Brain pericyte (primary cell): ENCODE measurements at places on chromosomes 11 and 22.

- no peak for DNase-seq
These were observed 50.5 kb upstream of the PARVG start for GRCh38 chr22:44130076-44130711.

DNA sequence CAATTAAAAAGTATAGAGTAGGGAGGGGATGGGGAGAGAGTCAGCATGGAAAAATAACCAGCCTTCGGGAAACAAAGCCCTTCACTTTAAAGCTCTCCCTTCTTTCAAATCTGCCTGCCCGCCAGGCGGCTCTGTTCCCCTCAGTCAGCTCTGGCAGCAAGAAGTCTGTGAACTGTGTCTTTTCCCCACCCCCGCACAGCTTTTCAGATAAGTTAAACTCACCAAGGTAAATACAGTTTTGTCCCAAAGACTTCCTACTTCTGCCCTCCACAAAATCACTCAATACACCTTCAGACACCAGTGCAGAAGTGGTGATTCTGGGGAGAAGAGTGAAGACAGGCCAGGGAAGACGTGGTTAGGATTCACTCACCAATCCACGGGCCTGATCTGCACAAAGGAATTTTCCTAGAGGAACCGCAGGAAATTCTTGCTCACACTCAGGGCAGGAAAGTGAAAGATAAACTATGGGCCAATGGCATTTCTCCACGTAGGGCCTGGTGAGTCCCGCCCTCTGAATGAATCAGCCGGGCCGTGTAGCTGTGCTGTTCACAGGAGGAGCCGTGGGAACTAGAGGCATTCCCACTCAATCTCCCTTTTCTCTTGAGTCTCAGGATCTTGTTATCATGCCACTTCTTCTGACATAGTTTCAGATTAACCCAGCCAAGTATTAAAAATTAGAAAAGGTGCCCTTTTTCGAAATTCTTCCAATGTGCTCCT lies at the start of gene TRIM5:
TRIM5 (minus strand) TSS at position 429 of the 717 bp plus-strand sequence. CDS start 4,897 bp downstream, outside the sequence.
- peak; percentile 87 for DNase-seq

DNA sequence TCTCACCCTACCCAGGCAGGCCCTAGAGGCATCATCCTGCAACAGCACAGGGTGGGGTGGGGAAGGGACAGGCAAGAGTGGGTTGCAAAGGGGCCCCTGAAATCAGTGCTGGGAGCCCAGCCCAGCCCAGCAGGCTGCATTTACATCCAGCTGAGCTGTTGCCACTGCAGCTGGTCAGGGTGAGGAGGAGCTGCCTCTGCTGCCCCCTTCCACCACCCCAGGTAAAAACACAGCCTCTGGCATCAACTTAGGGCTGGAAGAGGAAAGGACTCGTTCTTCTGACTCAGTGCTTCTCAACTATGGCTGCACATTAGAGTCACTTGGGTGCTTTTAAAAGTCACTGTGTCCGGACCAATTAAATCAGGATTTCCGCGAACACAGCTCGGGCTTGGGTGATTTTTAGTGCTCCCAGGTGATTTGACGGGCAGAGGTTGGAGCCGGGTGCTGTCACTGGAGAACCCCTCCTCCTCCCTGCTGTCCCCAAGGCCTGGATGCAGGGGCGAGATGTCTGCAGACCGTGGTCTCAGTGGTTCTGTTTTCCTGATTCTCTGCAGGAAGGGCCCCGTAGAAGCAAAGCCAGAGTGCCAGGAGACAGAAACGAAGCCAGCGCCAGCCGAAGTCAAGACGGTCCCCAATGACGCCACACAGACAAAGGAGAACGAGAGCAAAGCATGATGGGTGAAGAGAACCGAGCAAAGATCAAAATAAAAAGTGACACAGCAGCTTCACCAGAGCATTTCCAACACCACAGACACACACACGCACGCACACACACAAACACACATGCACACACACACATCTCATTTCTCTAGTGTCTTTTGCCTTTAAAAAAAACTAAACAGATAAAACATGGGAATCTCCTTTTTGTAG lies 39.4 kb upstream of the TTC12 start:
- DNase-seq = no peak

GRCh38 chr22:29044657-29045176 lies 16.9 kb downstream of the C22orf31 start:
- no peak for DNase-seq

GRCh38 chr11:33944693-33945424 lies 53.0 kb upstream of the LMO2 start:
- no peak for DNase-seq

GRCh38 chr11:94737171-94737611 lies 31.0 kb upstream of the AMOTL1 start:
- no peak for DNase-seq

DNA sequence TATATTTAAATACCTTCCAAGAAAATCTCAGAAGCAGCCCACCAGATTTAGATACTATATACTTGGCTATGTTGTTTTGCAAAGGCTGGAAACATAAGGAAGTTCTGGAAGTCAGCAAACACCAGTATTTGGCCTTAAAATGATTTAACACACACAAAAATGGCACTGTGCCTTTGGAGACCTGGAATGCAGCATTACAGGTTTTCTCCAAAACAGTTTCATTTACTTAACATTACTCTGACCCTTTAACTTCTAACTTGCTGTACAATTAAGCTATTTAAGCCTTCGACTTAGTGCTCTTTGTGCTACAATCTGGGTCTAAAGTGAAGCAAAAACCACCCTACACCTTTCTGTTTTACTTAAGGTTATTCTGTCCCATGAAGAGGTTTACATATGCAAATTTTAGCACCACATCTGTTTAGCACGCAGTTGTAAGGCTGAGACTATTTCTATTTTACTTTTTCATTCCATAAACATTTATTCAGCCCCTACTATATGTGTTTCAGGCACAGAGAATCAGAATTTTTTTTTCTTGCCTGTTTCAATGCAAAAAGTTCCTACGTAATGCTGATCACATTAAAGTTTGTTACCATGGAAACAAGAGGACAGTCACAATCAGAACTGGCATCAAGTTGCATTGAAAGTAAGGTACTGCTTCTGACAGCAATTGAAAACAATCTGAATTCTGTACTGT lies 70.3 kb downstream of the MAML2 start:
- no peak for DNase-seq

GRCh38 chr11:117693344-117693743 lies 103.7 kb downstream of the DSCAML1 start:
- DNase-seq = no peak

GRCh38 chr11:123308077-123308476 lies 113.0 kb upstream of the CLMP start:
- no peak for DNase-seq

DNA sequence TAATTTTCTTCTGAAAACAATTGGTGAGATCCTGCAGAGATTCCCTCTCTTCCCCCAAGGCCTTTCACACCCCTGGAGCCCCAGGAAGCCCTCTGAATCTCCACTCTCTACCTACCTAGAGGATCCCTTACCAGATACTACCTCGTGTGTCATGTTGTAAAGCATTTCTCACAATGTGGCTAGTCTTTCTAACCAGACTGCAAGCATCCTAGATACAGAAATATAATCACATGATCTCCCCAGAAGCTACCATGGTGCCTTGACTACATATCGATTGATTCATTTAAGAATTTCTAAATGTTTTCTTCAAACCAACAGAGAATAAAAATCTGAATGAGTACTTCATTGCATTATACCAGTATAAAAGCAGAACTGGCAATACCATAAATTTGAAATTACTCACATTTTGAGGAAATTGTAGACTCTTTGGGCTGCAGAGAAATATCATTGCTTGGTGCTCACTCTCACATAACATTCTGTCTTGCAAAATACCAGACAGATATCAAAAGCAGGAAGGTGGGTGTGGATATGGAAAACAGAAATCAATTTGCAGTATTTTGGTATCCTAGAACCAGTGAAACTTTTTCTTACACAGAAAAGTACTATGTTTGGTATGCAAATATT lies 113.5 kb downstream of the MAML2 start:
- no peak for DNase-seq

GRCh38 chr11:21428796-21429195 lies 759.4 kb downstream of the NELL1 start:
- DNase-seq = no peak

GRCh38 chr11:84316866-84317555 lies 1030.8 kb upstream of the CCDC90B start:
- DNase-seq = no peak

- DNase-seq = no peak
These were observed 13.4 kb downstream of the PITPNB start for GRCh38 chr22:27905653-27906052.

GRCh38 chr11:40444151-40444550 lies 1015.3 kb downstream of the LRRC4C start:
- DNase-seq = no peak

DNA sequence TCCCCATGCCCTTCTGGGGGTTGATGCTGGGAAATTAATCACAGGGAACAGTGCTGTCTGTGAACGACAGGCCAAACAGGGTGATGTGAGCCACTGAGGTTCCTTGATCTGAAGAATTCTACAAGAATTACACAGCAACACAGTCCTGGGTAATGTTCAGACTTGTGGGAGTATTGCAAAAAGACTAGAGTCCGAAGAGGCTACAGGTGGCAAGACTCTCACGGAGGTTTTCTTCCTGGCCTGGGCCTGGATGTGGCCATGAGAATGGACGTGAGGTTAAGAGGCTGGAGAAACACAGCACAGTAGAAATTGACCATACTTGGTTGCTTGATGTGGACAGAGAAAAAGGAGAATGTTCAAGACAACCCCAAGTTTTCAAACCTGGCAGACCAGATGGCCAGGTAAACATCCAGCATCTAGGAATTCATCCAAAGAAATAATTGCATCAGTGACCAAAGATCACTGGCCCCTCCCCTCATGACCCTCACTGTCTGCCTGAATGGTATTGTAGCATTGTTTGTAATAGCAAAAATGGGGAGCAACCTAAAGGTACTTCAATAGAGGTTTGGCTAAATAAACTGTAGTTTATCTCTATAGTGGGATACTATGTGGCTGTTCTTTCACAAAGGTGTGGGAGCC lies 70.8 kb downstream of the COMMD9 start:
- no peak for DNase-seq

DNA sequence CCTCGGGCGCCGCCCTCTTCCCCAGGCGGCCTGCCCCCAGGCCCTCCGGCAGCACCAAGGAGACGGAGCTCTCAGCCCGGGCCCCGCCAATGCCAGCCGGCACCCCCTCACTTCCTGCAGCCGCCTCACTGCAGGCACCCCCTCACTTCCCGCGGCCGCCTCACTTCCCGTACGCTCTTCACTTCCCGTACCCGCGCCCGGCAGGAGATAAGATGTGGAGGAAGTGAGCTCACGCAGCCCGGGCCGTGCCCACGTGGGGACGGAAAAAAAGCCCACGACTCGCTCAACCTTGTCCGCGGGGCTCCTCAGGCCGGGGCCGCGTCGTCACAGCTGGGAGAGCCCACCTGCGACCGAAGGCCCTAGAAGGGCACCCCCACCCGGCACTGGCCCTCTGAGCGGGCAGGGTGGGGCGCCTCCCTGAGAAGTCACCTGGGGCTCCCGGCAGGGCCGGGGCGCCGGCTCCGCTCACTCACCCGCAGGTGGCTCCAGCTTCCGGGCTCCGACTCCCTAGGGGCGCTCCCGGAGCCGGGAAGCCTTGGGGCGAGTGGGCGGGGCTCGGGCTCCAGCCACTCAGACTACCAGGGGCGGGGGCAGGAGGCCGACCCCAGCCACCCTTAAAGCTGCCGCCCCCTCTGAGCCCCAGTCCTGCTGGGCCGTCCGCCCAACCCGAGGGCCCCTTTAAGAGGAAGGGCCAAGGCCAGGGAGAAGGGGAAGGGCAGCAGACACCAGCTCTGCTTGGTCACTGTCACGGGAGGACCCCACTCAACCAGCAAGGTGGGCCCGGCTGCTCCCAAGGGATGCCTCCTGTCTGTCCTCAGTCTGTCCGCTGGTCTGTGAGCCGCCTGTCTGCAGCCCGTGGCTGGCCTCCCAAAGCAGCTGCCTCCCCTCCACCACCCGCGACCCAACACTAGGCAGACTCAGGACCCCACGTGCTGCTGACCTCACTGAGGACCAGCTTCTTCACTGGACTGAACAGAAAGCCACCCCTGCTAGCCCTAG lies 31.4 kb downstream of the PISD start:
- no peak for DNase-seq

- no peak for DNase-seq
These were observed 421.6 kb downstream of the METTL15 start for GRCh38 chr11:28529540-28530410.

GRCh38 chr22:48702573-48703264 lies 1125.0 kb downstream of the BRD1 start:
- DNase-seq = no peak

DNA sequence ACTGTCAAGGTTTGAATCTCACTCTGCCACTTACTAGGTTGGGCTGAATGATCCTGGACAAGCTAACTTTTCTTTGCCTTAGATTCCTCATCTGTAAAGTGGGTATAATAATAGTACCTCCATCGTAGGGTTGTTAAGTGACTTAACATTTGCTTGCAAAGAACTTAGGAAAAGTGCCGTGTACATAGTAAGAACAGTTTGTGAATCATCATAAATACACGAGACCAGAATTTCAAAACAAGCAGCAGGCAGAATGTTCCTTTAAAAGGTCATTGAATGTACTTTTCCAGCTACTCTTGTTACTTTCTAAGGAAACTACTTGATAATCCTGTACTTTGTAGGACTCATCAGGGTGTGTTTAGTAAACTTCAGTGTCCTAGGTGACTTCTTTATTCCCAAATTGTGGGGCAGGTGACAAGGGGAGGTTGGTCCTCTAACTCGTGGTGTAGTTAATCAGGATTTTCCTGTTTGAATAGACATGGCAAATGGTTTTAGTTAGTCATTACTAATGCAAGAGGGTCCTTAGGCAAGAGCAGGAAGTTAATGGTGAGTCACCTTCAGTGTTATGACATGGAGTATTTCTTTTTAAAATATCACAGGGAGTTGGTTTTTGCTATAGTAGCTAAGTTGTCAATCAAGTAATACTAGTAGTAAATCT lies 67.9 kb downstream of the YAP1 start:
- DNase-seq = peak; percentile 67

DNA sequence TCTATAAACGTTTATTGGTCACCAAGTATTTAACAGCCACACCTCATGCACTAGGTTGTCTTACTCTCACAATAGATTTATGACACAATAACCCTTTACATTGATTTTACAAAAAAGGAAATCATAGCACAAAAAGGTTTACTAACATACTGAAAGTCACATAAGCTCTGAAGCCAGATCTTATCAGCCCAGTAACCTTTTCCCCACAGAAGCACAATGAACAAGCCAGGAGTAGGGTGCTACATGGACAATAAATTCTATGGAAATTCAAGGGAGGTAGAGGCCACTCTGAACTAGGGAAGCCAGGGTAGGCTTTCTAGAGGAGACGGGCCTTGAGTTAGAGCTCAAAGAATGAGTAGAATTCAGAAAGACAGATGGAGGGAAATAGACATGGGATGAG lies 633.5 kb upstream of the CADM1 start:
- DNase-seq = no peak

- no peak for DNase-seq
These were observed 24.7 kb downstream of the OR8B2 start for GRCh38 chr11:124359566-124359965.

GRCh38 chr11:94139416-94139815 lies 10.8 kb downstream of the PANX1 start:
- no peak for DNase-seq

- DNase-seq = no peak
These were observed 1.2 kb downstream of the SYVN1 start for GRCh38 chr11:65132988-65133700.

GRCh38 chr11:116731821-116732220 lies 41.0 kb downstream of the BUD13 start:
- no peak for DNase-seq

- peak; percentile 43 for DNase-seq
These were observed 7.5 kb downstream of the HSPA8 start for GRCh38 chr11:123054301-123055065.
